Adrenal gland (tissue), 19 donors: ENCODE measurements at places on chromosomes 1 and 21.

DNA sequence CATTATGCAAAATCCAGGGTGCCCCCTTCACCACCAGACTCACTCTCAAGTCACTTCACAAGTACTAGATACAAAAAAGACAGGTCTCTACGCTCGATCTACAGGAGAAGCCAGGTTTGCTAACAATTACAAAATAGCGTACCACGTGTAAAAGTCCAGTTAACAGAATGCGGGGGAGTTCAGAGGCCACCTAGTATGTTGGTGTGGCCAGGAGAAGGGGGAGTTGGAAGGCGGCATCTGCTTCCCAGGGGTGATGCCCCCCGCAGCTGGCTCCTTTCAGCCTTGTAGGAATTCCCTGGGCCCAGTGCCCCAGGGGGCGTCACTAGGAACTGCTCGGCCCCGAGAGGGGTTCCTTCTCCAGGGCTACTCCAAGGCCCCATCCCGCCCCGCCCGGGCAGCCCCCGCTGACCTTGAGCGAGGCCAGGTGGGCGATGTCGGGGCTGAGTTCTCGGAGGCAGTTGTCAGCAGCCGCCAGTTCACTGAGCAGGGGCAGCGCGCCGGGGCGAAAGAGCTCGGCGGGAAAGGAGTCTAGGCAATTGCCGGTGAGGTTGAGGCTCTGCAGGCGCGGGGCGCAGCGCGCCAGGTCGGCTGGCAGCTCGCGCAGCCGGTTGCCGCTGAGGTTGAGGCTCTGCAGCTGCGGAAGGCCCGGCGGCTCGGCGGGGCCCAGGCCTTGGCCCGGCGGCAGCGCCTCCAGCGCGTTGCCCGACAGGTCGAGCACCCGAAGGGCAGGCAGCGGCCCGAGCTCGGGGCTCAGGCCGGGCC is 664 bp downstream of the LRRC47 start:
- H3K36me3 ChIP-seq: no peaks in the 10 kb centered on the region
- H3K4me3 ChIP-seq: peak overlapping the region; percentile 100
- no peaks in the 10 kb centered on the region for H3K27me3 ChIP-seq

GRCh38 chr1:181484821-181485220 is 1.5 kb downstream of the CACNA1E start:
- no peaks in the 10 kb centered on the region for H3K4me1 ChIP-seq
- no peak for DNase-seq
- no peak overlapping the region for H3K27ac ChIP-seq

DNA sequence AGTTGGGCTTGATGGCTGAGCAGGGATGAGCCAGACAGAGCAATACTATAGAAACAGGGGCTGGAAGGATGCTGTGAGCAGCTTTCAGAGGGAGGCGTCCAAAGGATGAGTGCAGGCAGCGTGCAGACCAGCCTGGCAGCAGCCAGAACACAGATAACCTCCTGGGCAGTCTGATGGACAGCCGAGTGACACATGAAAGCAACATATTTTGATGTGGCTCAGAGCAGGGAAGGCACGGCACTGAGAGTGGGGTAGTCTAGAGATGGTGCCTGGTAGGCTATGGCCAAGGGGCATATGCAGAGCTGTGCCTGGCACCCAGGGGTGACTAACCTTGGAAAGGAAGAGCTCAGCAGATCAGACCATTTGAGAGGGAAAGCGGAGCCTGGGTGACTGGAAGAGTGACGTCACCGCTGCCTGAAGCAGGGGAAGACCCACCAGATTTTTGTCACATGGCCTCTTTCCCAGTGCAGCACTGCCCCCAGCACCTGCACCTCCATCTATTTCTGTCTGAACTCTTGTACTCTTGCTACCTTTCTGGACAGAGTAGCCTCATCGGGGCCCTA is 3.6 kb downstream of the PINK1 start:
- no peaks in the 10 kb centered on the region for H3K27me3 ChIP-seq
- peaks cover 22% of the 10 kb centered on the region for H3K4me1 ChIP-seq
- peaks cover 49% of the 10 kb centered on the region for H3K36me3 ChIP-seq
- H3K27ac ChIP-seq: peak overlapping the region; percentile 96

GRCh38 chr1:40732756-40733301 is 41.3 kb downstream of the NFYC start:
- no peaks in the 10 kb centered on the region for H3K27me3 ChIP-seq
- no peak overlapping the region for H3K4me3 ChIP-seq
- H3K4me1 ChIP-seq: peaks cover 9% of the 10 kb centered on the region
- DNase-seq: no peak
- H3K36me3 ChIP-seq: no peaks in the 10 kb centered on the region

- no peak overlapping the region for H3K4me3 ChIP-seq
- no peaks in the 10 kb centered on the region for H3K27me3 ChIP-seq
- peaks cover 52% of the 10 kb centered on the region for H3K36me3 ChIP-seq
- no peak for DNase-seq
Measured at GRCh38 chr1:169858467-169858866, 35.2 kb downstream of the SCYL3 start.
